NCI-H524 (cell line): ENCODE measurements at places on chromosomes 2 and 18.

DNA sequence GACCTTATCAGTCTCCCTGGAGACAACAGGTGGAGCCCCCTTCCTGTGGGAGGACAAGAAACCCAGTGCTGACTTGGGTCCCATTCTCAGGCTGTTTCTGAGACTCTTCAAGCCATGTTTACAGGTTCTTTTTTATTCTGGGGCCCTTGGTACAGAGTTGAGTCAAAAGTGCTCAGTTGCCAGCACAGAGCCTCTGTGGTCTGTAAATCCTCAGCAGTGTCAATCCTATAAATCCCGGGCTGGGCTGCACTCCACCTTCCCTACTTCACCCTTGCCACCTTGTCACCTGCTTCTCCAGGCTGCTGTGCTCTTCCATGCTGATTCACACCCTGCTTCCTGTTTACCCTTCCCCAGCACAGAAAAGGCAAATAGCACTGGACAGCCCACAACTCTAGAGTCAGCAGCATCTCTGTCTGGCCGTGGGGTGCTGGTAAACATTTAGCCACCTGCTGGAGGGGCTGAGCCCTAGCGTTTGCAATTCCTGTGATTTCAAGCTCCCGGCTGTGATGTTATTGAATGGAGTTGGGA is 74.7 kb downstream of the TNFRSF11A start:
- no peak for DNase-seq

DNA sequence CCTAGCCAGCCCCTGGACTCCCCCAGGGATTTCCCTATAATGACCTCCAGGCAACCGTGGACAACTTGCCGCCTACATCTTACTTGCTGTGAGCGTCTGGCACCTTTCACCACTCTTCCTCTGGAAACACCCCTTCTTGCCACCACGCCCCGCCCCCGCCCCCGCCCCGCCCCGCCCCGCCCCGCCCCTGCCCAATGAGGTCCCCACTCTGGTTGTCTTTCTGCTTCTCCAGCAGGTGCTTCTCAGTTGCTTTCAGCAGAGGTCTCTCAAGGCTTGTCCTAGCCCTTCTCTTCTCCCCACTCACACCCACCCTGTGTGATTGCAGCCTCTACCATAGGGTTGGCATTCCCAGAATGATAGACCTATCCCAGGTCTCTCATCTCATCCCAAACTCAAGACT is 214.5 kb downstream of the EN1 start:
- no peak for DNase-seq

- no peak for DNase-seq
Observed at GRCh38 chr18:21300908-21301200, 58.8 kb downstream of the GREB1L start.

- DNase-seq = no peak
Observed at GRCh38 chr2:223578846-223579245, 23.3 kb downstream of the SCG2 start.

DNA sequence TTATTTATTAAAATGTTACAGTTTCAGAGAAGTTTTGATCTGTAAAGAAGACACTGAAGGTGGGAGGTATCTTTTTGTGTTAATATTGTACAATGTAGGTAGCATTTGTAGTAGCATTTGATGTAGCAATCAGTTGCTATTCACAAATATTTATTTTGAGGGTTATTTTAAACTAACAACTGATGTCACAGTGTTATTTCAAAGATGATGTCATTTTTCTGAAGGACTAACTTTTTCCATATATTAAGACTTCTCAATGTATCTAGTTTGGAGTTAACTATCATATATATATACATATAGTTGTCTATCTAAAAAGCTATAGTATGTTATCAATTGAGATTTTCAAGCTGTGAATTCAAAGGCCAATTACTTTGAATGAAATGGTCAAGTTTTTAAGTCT is 1003.3 kb downstream of the DSC3 start:
- DNase-seq = no peak

DNA sequence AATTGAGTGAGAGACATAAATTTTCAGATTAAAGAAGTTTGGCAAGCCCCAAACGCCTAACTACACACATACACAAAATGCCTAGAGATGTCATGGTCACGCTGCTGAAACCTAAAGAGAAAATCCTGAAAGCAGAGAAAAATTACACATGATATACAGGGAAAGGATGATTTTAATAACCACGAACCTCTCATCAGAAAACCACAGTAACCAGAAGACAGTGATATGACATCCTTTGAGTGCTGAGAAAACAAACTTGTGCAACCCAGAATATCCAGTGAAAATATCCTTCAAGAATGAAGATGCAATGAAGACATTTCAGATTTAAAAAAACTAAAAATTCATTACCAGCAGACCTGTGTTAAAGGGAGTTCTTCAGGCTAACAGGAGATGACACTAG is 122.4 kb upstream of the LMAN1 start:
- no peak for DNase-seq

GRCh38 chr2:238727585-238728329 is 120.1 kb upstream of the TWIST2 start:
- DNase-seq = no peak

DNA sequence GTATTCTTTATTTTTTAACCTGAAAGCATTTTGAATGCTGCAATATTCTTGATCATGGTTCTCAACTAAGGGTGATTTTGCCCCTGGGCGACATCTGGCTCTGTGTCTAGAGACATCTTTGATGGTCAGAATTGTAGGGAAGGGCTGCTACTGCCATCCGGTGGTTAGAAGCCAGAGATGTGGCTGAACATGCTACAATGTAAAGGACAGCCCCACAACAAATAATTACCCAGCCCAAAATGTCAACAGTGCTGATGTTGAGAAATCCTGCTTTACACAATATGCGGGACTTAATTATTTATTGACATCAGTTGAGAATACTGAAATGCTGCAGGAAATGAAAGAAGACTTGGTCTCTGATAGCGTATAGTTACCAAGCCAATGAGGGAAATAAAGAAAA is 37.5 kb upstream of the SERPINB2 start:
- DNase-seq = peak; percentile 67

DNA sequence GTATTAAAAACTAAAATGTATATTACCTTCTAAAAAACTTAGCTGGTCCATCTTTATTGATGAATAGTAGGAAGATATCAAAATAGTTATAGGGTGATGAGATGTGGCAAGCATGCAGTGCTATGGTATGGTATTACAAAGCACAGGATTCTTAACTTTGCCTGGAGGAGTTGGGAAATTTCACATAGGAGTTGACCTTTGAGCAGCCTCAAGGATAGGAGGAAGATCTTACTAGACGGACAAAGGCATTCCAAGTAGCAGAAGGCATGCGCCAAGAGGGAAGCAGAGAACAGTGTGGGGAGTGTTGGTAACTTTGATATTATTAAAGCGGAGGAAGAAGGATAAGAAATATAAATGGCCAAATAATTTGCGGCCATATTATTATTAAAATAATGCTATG is 60.0 kb downstream of the TTC21B start:
- DNase-seq = no peak

- no peak for DNase-seq
Observed at GRCh38 chr2:54208364-54209240, 47.4 kb downstream of the TSPYL6 start.

DNA sequence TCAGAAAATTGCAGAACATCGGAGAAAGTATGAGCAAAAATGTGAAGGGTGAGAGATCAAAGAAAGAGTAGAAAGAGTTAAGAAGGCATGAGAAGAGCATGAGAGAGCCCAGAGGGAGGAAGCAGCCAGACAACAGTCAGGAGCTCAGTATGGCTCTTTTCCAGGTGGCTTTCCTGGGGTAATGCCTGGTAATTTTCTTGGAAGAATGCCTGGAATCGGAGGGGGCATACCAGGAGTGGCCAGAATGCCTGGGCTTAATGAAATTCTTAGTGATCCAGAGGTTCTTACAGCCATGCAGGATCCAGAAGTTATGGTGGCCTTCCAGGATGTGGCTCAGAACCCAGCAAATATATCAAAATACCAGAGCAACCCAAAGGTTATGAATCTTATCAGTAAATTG is 271.8 kb upstream of the TFPI start:
- no peak for DNase-seq

DNA sequence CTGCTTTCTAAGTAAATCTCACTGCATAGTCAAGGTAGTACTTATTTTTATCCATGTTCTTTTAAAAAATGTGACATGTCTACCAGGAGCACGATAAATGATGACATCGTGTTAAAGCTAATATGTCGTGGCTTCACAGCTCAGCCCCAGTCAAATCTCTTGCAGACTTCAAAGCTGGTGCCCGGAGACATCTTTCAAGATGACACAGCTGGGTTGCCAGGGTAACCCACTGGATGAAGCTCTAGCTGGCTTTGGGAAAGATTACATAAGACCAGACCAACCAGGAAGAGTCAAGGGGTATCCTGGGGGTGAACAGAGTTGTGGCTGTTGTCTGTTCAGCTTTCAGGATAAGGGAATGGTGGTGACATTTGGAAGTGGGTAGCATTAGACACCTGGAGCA is 67.8 kb downstream of the VSNL1 start:
- peak; percentile 49 for DNase-seq

- no peak for DNase-seq
Observed at GRCh38 chr2:197089655-197090054, 163.1 kb upstream of the PGAP1 start.

DNA sequence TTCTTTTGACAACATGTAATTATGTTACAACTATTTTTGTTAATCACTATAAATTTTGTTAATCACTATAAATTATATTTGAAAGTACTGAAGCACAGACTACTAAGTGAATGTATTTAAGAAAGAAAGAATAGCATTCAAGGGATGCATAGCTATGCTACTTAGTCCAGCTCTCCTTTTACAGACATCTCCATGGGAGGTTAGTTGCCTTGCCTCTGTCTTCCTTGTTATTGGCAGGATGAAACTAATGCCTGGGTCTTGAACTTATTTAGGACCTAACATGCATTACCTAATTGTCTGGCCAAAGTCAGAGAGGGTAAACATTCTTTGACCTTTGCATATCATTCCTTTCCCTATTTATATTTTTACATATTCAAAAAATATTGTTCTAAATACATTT is 519.5 kb downstream of the NRXN1 start:
- no peak for DNase-seq

DNA sequence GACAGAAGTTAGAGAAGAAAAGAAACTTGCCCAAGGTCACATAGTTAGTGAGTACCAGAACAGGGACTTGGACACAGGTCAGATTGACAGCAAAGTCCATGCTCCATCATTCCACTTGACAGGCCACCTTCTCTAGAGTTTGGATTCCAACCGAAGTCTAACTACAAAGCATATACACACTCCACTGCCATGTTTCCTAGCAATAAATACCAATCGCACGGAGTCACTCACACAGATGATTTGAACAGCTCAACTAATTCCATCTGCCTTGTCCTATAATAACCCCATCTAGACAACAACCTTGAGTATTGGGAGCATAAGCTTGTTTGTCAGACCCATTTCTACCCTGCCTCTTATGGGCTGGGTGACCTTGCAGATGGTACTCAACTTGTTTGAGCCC is 334.6 kb upstream of the MGAT5 start:
- DNase-seq = no peak

DNA sequence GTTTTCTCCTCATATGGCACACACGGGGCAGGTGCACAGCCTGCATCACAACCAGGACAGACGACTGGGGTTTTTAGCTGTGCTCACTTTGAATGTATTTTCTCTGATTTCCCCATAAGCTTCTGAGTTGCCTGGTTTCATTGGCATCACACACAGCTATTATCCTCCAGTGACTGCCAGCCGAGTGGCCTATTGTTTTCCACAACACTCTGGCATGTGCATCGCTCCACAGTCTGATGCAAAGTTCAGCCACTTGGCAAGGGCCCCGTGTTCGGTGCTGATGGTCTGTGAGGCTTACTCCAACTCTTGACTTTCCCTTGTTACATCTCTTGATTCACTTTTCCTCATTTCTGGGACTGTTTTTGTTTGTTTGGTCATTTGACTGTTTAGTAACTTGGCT is 593.1 kb downstream of the CBLN2 start:
- no peak for DNase-seq
